Amygdala (tissue), 56 donors: ENCODE measurements at places on chromosomes 4 and X.

GRCh38 chr4:73776321-73776729, 36.0 kb downstream of the CXCL8 start:
- no peak for DNase-seq

DNA sequence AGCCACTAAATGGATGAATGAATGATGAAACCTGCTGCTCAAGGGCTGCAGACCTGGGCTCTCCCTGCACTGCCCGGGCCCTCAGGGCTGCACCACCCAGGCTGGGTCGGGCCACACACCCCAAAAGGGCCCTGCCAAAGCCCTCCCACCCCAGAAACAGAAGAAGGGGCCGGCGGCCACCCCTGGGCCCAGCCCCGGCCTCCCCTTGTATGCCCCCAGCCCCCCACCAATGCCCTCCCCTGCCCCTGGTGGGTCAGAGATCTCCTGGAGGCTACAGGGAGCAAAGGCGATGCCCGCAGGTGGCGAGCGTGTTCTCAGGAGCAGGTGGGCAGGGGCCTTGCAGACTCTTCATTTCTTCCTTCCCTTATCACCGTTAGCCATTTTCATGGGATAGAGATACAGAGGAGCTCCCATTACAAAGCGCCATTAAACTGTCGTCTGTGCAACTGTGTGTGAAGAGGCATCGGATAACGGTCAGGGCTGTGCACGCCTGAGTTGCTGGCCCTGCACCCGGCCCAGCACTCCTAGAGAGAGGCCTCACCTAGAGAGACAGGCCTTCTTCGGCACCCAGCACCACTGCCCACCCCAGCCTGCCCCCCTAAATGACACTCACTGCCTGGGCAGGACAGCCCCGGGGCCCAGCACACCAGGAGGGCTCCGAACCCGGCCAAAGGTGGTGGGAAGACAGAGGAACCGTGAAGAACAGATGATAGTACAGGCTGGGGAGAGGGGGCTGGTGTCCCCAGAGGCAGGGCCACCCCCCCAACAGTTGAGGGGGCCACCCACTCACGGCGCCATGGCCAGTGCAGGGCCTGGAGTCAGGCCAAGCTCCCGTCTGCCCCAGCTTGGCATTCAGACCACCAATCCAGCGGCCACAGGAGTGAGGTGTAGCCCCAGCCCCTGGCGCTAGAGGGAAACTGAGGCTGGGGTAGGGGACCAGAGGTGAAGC, 133.7 kb downstream of the FAM53A start:
- no peak for DNase-seq

- DNase-seq: no peak
Observed at GRCh38 chr4:138710297-138710696, 305.3 kb upstream of the NOCT start.

GRCh38 chr4:178198691-178199090, 756.5 kb upstream of the AGA start:
- DNase-seq: no peak

- DNase-seq: no peak
Observed at GRCh38 chr4:186617921-186618320, 62.6 kb upstream of the MTNR1A start.

GRCh38 chr4:139844459-139845036, 178.9 kb downstream of the MGST2 start:
- DNase-seq: no peak

DNA sequence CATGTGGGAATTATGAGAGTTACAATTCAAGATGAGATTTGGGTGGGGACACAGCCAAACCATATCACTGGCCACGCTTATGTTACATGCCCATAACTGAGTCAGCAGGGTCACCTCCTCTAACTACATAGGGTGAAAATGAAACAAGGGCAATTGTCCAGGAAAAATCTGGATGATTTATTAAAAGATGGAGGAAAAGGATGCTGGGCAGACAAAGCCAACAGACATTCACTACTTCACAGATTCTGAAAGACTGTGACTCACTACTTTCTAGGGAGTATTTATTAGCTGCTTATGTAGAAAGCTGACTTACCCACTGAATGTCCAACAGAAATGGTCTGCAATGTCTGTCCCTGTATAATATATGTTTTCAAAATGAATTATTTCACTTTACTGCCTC, 72.4 kb downstream of the APBB2 start:
- no peak for DNase-seq

- DNase-seq: no peak
Observed at GRCh38 chrX:23907111-23907497, 634 bp downstream of the APOO start.

DNA sequence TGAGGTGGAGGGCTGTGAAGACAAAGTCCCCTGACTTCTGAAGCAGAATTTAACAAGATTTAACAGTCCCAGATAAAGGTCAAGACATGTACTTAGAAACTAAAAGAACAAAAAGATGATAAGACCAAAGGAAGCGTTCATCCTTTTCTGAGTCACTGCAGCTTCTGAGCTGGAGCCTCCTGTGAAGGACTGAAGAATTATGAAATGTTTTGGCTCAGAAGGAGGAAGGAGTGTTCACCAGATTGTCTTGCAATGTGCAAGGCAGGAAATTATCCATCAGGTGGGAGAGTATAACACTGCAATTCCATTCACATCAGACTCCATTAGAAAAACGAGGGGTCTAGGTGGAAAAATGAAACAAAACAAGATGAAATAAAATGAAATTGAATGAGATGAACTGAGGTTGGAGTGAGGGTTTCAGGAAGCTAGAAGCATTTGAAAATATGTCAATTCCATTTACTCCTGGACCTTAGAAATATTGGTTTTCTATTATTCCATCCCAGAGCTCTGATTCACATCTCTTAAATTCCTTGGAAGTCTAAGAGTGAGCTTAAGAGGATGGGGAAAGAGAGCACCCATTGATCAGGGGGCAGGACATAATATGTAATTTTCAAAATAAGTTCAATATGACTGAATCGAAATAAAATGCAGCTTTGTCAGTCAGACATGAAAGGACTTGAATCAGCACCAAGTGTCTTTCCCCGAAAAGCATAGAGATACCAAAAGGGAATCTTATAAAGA, 186.1 kb upstream of the LNX1 start:
- no peak for DNase-seq

GRCh38 chrX:83469551-83469950, 38.5 kb upstream of the POU3F4 start:
- no peak for DNase-seq

- no peak for DNase-seq
Observed at GRCh38 chr4:29243054-29243453, 1477.1 kb upstream of the PCDH7 start.

- no peak for DNase-seq
Observed at GRCh38 chr4:117491516-117491915, 406.1 kb upstream of the TRAM1L1 start.

GRCh38 chr4:107712236-107712635, 7.8 kb downstream of the PAPSS1 start:
- no peak for DNase-seq

DNA sequence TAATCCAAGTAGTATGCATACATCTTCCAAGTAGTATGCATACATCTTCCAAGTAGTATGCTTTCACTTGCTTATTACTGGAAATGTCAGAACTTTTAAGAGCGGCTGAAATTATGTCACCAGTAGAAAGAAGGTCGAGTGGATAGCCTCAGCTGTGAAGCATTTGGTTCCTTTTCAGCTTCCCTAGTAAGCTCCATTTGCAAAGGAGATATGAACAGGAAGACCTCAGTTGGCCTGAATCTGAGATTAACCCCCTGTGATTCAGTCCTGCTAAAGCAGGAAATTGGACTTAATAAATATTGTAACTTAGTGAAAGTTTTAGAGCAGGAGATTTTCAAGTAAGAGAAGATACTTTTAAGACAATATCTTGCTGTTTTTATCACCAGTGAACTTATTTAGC, 48.1 kb downstream of the PCDH7 start:
- DNase-seq: no peak

GRCh38 chrX:110252711-110253110, 65.2 kb downstream of the AMMECR1 start:
- no peak for DNase-seq

- no peak for DNase-seq
Observed at GRCh38 chr4:80153874-80154544, 43.3 kb upstream of the PRDM8 start.
